ENCODE measurements at places on chromosomes 2 and 18.

GRCh38 chr2:232338759-232339106 lies 39.8 kb upstream of the ALPP start:
- DNase-seq = no peak

GRCh38 chr18:74456017-74456348 lies 1.1 kb downstream of the DIPK1C start:
- no peak for DNase-seq

DNA sequence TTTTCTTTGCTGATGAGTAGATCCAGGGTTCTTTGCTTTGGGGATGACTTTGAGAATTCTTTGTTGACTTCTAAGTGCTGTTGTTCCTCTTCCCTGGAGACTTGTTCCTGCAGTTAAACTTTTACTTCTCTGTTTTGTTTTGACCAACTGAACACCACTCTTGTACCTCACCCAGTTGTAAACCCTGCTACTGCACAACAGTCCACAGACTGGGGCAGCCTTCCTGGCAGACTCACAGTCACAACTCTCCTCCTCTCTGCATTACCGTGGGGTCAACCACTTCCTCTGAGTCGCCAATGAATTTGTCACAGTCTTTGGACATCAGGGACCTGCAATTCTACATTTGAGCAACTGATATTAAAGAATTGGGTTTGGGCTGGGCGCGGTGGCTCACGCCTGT lies 3.8 kb upstream of the SLC8A1 start:
- no peak for DNase-seq

DNA sequence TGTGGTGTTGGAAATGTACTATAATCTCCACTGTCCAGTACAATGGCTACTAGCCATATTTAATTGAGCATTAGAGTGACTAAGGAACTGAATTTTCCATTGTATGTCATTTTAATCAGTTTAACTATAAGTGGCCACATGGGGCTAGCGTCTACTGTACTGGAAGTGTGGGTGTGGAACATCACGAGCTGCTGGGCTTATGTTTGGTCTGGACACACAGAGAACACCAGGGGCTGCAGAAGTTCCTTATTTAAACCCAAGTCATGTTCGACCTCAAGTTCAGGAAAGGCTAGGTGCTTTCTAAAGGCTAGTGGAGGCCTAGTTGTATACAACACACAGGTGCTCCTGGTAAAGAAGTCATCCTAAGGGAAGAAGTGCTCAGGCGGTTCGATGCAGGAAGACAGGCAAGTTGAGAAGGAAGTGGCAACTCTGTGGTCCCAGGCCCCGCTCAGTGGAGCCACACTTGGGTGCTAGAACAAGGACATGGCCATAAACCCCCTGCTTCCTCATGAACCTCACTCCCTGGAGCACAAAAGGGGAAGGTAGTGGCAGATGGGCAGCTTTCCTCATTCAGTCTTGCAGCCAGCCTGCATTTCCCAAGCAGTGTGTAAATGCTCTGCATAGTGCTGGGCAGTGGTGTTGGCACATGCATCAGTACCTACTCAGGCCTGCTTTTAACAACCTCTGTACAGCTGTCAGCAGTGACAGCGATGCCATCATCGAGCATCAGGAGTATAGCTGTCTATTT lies 13.3 kb downstream of the LGALSL start:
- no peak for DNase-seq

DNA sequence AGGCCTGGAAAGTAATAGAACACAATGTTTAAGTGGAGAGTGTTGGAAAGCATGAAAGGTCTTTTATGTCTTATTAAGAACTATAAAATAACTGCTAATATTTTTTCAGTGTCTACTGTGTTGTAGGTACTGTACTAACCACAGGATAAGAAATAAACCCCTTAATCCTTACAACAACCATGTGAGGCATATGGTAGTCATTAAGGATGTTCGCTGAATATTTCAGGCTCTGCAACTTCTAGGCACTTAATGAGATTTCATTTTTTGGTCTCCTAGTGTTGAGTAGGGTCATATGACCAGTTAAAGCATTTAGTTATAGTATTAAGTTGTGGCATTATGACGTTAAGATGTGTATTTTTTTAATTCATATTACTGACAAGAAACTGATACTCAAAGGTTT lies 346.6 kb upstream of the KCNH7 start:
- no peak for DNase-seq
